ENCODE measurements at places on chromosomes 12 and 14. TPM values are rescaled to one million over a fixed set of nuclear protein-coding genes. Genes with fewer than 3 reads are reported as not detected.

DNAI7 gene
- polyA plus RNA-seq = 1.2 TPM

KCNK13 gene
- 1.1 TPM for polyA plus RNA-seq

GRCh38 chr12:42705863-42706262 is 116.3 kb upstream of the PRICKLE1 start:
- DNase-seq = peak; percentile 97

DNA sequence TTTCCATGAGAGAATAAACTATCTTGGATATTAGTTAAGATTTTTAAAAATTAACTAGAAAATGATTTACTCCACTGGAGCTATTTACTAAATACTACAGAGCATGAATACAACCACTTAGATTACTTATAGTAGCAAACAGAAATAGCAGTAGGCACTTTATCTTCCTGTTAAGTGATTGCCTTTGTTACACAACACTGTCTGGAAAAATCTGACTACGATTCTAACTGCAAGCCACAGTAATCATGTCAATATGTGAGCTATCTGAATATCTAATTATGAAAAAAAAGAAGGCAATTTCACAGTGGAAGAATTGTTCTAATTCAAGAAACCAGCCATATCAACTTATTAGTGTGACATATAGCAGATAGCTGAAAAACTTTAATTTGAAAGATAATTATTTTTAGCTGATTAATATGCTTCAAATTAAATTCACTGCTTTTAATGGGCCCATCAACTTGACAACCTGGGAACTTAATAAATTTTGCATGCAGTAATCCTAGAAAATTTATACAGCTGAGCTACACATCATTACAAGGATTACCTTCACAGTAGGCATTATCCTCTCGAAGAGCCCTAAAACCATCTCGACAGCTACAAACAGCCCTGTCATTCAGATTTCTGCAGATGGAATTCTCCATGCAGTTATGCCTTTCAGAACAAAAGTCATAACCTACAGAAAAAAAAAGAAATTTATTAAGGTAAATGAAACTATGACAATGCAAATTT is 172.8 kb downstream of the NELL2 start:
- DNase-seq = no peak

DNA sequence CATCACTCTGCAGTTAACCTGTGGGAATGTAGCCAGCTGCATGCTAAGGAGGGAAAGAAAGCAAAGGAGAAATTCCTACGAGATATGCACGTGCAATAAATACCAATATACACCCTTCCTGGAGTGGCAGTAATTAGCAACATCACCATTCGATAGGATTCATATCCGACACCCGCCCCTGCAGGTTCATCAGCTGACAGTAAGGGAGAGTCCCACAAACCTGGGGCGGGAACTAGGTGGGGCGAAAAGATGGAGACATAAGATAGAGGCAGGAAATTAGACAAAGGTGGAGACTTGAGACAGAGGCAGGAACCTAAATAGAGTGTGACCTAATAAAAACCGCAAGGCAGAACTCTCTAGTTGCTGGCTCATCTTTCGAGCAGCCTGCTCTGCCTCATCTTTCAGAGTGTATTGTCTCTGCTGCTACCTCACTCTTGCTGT is 51.6 kb downstream of the PLEKHG3 start:
- DNase-seq = no peak

GRCh38 chr12:30725739-30726138 is 29.0 kb downstream of the CAPRIN2 start:
- peak; percentile 80 for DNase-seq
